ENCODE measurements at places on chromosomes 7 and 10.

DNA sequence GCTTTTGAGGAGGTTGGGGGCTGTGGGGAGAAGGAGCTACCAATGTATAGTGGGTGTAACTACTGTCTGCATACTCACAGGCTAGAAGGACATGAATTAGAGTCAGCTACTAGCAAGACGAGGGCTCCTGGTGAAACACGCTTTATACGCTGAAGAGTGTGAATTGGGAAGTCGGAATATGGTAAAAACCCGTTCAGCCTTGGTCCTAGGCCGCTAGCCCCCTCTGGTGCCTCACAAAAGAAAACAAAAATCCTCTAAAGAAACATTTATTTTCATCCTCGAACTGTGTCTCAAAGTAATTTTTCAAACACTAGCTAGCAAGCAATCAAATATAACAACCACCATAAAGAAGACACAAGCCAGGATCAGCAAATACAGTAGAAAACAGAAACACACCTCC lies 338.1 kb upstream of the SEMA3C start:
- no peak for DNase-seq

DNA sequence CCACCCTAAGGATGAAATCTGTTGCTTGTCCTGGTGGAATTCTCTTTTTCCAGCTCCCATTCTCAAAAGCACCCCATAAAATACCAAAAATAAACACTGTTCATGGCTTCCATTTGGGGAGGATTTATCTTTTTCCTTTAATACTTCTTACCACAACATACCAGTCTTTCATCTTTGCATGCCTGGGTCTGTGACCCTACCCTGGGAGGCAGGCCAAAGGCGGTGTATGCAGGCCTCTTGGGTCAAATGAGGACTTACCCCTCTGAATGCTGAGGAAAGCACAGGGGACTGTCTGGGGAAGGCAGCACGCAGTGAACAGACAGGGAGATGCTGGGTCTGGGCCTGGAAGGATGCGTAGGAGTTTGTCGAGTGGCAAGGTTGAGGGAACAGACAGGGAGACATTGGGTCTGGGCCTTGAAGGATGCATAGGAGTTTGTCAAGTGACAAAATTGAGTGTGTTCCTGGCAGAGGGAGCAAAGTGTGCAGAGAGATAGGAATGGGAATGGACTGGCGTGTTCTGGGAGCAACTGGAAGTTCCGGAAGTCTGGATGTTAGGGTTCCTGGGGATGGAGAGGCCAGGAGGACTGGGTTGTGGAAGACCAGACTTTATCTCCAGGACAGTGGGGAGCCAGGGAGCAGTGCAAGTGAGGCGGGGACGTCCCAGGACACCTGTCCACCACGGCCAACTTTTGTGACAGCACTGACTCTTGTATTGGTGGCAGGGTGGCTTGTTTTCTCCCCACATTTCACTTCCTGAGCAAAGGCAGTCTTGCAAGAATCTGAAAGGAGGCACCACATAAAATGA lies 40.8 kb downstream of the MYL10 start:
- no peak for DNase-seq

DNA sequence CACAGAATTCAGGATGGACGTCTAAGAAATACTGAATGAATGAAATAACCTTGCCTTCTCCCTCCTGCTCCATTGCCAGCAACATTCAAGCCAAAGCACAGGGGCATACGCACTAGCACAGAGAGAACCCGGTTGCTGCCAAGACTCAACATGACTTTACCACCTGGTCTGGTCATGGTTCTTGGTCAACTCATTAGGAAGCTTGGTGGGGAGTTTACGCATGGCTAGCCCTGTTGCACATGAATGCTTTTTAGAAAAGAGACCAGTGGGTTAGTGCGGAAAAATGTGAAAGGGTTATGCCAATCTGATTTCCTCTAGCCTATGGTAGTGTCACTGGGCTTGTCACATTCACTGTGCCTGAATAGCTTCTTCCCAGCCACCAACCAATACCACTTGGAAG lies 187.6 kb upstream of the NEBL start:
- DNase-seq = no peak

- no peak for DNase-seq
Observed at GRCh38 chr7:47180516-47180826, 401.4 kb downstream of the TNS3 start.

- DNase-seq = no peak
Observed at GRCh38 chr10:114806562-114807391, 14.8 kb upstream of the FHIP2A start.

DNA sequence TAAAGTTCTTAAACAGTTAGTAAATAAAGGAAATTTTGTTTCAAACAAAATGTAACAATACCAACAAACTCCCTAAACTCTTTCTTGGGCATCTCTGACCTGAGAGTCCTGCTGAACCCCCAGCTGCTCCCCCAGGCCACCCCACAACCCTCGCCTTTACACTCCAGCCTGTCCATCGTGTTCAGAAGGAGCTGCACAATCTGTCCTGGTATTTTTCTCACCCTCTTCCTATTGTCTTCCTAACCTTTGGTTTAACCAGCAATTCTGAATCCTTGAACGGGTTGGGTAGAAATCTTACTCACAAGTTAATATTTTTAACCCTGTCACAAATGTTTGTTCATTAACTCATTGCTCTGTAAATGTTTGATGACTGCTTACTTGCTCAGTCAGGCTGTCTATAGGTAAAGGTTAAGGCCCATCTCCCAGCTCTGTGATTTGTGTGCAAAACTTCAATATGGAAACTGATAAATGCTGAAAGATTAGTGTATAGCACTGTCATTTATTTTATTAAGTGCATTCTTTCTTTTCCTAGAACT lies 16.8 kb downstream of the SFRP4 start:
- DNase-seq = no peak

GRCh38 chr10:35219891-35220890 lies 93.5 kb downstream of the CREM start:
- peak; percentile 38 for DNase-seq

GRCh38 chr7:518630-519483 lies 789 bp downstream of the PDGFA start:
- DNase-seq = peak; percentile 75

- no peak for DNase-seq
Observed at GRCh38 chr10:43069211-43069515, 7.7 kb upstream of the RET start.

- DNase-seq = no peak
Observed at GRCh38 chr10:30999070-30999712, 32.5 kb downstream of the ZNF438 start.

GRCh38 chr7:157515342-157516041 lies 178.7 kb downstream of the DNAJB6 start:
- DNase-seq = no peak

DNA sequence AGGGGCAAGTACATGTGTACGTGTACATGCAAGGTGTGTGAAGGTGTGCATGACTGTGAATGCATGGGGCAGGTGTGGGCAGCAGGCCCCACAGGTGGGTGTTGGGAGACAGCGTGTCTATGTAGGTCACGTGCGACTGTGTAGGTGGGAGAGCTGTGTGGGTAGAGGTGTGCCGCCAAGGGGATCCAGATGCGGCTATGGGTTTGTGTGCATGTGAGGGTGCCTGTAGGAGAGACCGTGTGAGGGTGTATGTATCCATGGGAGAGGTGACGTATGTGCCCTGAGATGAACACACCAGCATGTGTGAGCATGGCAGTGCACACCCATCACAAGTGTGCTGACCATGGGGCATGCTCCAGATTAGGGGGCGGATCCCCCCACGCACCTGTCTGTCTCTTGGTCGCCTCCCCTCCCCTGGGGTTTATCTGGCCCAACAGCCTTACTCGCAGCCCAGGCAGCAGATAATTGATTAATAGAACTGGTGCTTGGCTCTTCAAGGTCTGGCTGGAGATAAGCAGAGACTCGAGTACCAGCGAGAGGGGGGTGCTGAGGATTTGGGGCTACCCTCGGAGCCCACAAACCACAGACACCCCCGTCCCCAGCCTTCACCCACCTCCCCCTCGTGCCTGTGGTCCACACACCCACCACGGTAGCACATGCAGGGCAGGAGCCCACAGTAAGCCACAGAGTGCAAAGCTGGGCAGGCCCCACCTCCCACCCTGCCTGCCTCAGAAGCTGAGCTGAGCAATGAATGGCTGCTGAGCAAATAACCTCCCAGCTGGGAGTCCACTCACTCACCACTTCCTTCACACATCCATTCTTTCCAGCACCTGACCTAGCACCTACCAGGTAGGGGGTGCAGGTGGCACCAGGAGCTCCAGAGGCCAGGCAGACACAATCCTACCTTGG lies 41.4 kb upstream of the ZMIZ1 start:
- peak; percentile 66 for DNase-seq

GRCh38 chr10:123995461-123996131 lies 97.8 kb downstream of the CHST15 start:
- no peak for DNase-seq

DNA sequence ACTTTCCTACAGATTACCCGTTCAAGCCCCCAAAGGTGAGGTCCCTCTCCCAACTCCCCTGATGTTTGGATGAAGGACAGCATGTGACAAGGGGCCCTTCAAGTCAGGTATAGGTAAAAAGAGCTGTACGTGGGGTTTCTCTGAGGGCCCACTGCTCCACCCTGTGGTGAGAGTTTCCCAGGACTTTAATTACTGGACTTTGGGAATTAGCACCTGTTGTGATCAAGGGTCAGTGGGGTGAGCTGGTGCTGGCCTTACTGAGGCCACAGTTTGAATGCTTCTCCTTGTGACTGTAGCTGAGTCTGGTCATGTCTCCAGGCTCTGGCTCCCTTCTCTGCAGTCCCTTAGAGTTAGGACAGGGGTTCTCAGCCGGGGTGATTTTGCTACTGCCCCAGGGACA lies 16.8 kb downstream of the UBE2D4 start:
- no peak for DNase-seq

GRCh38 chr10:71255808-71256660 lies 43.7 kb downstream of the UNC5B start:
- DNase-seq = no peak

DNA sequence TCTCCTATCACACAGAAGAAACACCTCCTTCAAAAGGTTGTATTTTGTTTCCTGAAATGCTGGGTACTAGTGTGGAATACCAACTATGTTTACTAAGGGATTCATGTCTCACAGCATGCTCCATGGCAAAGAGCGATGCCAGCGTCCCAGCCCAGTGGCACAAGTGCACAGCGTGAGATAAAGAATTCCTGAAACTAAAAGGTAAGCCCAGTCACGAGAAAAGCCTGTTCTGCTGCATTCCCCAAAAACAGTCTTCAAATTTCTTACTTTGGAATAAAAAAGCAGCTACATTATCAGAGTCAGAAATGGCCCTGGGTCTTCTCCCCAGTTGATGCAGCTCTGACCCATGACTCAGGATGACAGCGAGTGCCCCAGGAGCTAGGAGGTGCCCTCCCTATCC lies 53.1 kb upstream of the DDC start:
- no peak for DNase-seq

- no peak for DNase-seq
Observed at GRCh38 chr10:124453960-124454610, 4.2 kb upstream of the NKX1-2 start.

- DNase-seq = no peak
Observed at GRCh38 chr7:71780282-71780681, 631.9 kb downstream of the CALN1 start.

GRCh38 chr7:77975672-77976480 lies 177.3 kb downstream of the PHTF2 start:
- no peak for DNase-seq

DNA sequence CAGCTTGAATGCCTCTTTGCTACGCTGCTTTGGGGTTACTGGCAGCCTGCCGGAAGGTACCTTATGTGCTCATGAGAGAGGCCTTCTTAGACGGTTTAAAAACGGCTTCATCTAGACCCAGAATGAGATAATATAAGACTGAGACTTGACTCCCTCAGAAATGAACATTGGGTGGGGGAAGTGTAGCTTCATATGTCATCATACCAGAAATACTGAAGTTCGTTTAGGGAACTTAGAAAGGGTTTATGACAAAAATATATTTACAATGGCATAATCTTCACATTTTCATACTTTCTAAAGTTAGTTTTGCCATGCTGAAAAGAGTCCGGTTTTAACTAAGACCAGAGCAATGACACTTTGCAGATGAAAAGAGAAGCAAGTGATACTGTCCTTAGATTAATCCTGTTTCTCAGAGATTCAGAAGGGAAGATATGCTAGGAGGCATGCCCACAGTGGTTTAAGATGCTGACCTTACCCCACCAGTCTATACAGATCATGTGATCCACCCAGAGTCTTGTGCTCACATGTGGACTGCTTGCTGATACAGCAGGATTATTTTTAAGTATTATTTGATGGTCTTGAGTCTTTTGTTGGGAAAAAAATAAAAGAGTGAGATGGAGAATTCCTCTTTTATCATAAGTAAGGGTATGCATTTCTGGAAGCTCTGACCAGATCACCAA lies 40.8 kb upstream of the HGF start:
- no peak for DNase-seq

DNA sequence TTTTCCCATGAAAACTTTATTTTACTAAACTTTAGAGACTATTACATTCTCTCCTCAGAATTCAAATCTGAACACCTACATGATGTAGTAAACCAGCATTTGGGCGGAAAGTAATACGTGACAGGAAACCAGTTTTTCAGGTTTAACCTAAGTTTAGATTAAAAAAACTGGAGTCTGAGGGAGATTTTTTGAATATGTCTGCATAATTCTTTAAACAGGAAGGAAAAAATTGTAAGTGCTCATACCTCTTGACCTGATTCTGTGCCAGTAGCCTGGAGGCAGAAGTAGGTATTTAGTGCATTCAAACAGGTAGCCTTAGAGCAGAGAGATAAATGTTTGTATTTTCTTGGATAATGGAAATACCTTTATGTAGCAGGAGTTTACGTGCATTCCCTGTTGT lies 224.3 kb downstream of the MDFIC start:
- no peak for DNase-seq

DNA sequence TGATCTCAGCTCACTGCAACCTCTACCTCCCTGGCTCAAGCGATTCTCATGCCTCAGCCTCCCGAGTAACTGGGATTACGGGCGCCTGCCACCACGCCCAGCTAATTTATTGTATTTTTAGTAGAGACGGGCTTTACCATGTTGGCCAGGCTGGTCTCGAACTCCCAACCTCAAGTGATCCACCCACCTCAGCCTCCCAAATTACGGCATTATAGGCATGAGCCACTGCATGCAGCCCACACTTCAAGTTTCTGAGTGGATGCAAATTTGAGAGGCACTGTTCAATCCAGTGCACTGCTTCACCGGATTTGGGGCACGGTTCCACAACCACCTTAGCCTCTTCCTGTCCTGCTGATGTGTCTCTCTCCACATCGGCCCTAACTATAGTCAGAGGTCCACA lies 16.5 kb downstream of the CNPY1 start:
- no peak for DNase-seq

DNA sequence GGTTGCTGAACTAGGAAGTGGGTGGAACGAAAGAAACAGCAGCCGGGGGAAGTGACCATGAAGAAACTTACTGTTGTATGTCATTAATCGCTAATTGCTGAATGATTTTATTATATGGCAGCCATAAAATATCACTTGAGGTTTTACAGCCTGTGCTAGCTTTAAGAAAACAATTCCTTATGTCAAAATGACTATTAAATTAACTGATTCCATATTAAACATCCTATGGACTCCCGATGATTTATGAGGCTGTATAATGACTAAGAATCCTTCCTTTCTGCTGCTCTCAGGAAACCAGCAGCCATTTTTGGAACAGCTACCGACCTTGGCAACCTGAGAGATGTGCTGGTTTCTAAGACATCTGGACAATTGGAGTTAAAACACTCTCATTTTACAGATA lies 421.9 kb downstream of the SORCS3 start:
- DNase-seq = no peak

Data from stimulated activated effector memory CD8-positive, alpha-beta T cell treated with anti-CD3 and anti-CD28 coated beads, Interleukin-12 subunit alpha, Interleukin-12 subunit beta, amount 100 ng/mL, for 72 hours (primary cell).